ENCODE measurements at places on chromosomes 6 and 20.

- H3K27me3 ChIP-seq, result no peaks in the 10 kb centered on the region
- DNase-seq, result peak; percentile 75
- H3K4me1 ChIP-seq, result peaks cover 4% of the 10 kb centered on the region
- peaks cover 5% of the 10 kb centered on the region for H3K36me3 ChIP-seq
Observed at GRCh38 chr6:27139756-27140579, 107.5 kb upstream of the PRSS16 start.

DNA sequence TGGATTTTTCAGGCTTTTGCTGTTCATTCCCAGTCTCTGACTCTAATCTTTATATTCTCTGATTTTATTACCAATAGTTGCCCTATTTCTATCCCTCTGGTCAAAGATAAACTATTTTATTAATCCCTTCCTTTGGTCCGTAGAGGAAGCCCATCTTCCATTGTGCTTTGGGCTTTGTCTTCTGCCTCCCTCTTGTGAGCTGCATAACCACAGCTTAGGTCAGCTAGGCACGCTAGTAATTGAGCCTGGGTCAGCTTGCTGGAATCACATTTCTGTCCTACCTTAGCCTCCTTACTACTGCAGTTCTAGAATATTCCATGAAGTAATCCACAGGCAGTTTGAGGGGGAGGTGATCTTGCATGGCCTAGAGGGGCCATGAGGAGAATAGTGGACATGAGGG is 49.4 kb downstream of the TRMT11 start:
- peaks cover 4% of the 10 kb centered on the region for H3K4me1 ChIP-seq
- no peak overlapping the region for H3K4me3 ChIP-seq
- H3K36me3 ChIP-seq, result peaks cover 14% of the 10 kb centered on the region
- DNase-seq, result no peak
- no peaks in the 10 kb centered on the region for H3K27me3 ChIP-seq

- H3K4me3 ChIP-seq, result no peak overlapping the region
- no peaks in the 10 kb centered on the region for H3K36me3 ChIP-seq
- H3K27me3 ChIP-seq, result no peaks in the 10 kb centered on the region
- H3K27ac ChIP-seq, result no peak overlapping the region
- no peaks in the 10 kb centered on the region for H3K4me1 ChIP-seq
Observed at GRCh38 chr6:109872968-109873545, 105.1 kb upstream of the GPR6 start.

- no peak overlapping the region for H3K27ac ChIP-seq
- H3K27me3 ChIP-seq, result no peaks in the 10 kb centered on the region
- no peak overlapping the region for H3K4me3 ChIP-seq
- H3K4me1 ChIP-seq, result no peaks in the 10 kb centered on the region
- H3K36me3 ChIP-seq, result no peaks in the 10 kb centered on the region
Observed at GRCh38 chr20:54254596-54254995, 46.7 kb downstream of the PFDN4 start.

- H3K27ac ChIP-seq, result peak overlapping the region; percentile 28
- H3K36me3 ChIP-seq, result no peaks in the 10 kb centered on the region
- DNase-seq, result peak; percentile 54
- H3K4me3 ChIP-seq, result no peak overlapping the region
- peaks cover 2% of the 10 kb centered on the region for H3K4me1 ChIP-seq
- H3K27me3 ChIP-seq, result no peaks in the 10 kb centered on the region
Observed at GRCh38 chr6:19844689-19845088, 7.5 kb downstream of the ID4 start.

DNA sequence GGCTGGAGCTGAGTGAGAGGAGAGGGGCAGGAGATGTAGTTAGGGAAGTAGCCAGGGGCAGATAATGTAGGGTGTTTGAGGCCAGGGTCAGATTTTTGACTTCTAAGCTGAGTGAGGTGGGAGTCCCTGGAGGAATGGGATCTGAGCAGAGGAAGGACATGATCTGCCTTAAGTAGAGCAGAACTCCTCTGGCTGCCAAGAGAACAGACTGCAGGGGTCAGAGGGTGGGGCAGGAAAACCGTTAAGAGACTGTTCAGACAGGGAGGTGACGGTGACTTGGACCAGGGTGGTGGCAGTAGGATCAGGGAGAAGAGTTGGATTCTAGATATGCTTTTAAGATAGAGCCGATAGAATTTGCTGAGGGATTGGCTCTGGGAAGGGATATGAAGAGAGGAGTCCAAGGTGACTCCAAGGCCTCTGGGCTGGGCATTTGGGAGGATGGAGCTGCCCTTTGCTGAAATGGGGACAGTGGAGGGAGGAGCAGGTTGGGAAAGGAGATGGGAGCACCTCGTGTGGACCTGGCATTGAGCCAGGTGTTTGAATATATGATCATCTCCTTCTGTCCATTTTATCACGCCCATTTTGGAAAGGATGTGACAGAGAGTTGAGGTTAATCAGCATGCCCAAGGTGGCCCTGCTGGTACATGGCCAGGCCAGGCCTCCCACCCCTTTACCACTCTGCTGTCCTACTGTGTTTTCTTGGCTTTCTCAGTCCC is 18.8 kb downstream of the EYA2 start:
- H3K27me3 ChIP-seq, result no peaks in the 10 kb centered on the region
- H3K27ac ChIP-seq, result no peak overlapping the region

DNA sequence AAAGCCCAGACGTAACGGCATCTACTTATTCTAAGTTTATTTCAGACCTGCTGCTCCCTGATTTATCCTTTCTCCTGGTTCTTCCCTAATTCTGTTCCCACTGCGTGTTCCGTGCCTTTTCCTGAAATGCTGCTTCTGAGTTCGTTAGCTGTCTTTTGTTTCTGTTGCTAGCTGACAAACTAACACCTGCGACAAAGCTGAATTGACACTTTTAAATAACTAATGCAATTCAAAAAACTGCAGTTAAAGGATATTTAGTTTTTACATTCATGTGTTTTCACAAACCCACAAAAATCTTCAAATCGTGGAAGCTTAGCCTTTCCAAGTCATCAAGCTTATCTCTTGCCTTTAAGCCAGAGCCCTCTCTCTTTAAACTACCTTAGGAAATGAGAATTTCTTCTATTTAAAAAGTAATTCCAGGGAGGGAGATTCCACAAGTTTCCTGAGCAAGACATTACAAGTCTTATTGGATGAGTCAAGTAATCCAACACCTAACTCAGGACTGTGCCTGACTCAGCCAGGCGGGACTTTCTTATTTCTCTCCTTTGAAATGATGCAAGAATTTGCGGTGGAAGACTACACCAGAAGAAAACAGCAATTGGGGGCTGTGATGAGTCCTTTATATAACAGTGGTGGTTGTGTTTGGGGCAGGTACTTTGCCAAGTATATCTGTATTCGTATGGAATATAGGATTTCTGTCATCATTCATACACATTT is 6.3 kb downstream of the ADTRP start:
- H3K4me1 ChIP-seq, result peaks cover 9% of the 10 kb centered on the region
- no peak overlapping the region for H3K27ac ChIP-seq
- no peak overlapping the region for H3K4me3 ChIP-seq
- no peak for DNase-seq

GRCh38 chr6:17501982-17502704 is 98.0 kb upstream of the FAM8A1 start:
- H3K27ac ChIP-seq, result no peak overlapping the region
- H3K4me1 ChIP-seq, result peaks cover 5% of the 10 kb centered on the region
- no peak for DNase-seq
- H3K27me3 ChIP-seq, result no peaks in the 10 kb centered on the region

DNA sequence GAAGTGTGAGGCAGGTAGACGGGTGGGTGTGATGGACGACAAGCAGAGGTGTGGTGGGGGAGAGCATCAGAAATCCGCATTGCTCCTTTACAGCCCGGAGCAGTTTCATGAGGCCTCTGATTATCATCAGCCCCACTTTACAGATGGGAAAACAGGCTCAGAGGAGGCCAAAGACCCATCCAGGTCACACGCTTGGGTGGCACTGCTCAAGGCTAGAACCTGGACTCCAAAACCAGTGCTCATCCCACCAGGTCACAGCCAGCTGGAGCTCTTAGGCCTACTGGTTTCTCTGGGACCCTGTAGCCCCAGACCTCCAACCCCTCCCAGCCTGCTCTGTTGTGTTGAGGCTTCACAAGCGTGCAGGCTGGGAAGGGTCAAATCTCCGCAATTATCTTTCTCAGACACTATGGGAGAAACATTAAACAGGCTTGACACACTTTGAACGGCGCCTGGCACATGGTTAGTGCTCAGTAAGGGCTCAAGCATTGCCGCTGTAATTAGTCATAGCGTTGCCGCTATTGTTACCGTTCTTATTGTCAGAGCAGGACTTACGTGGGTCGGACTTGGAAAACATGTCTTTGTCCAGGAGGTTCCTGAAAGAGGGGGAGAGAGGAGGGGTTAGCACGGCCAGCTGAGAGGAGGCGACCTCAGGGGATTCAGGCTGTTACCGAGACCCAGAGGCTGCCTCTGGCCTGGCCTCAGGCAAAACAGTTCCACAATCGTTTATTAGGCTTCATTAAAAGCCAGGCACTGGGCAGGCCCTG is 16.6 kb downstream of the CPNE5 start:
- H3K27me3 ChIP-seq, result no peaks in the 10 kb centered on the region
- no peaks in the 10 kb centered on the region for H3K36me3 ChIP-seq
- H3K4me1 ChIP-seq, result peaks cover 2% of the 10 kb centered on the region

GRCh38 chr20:44089987-44090674 is 96.9 kb downstream of the JPH2 start:
- no peak overlapping the region for H3K4me3 ChIP-seq
- no peaks in the 10 kb centered on the region for H3K27me3 ChIP-seq
- peaks cover 5% of the 10 kb centered on the region for H3K4me1 ChIP-seq
- H3K36me3 ChIP-seq, result no peaks in the 10 kb centered on the region
- peak; percentile 29 for DNase-seq

GRCh38 chr6:21753241-21754108 is 159.9 kb downstream of the SOX4 start:
- no peaks in the 10 kb centered on the region for H3K27me3 ChIP-seq
- H3K36me3 ChIP-seq, result no peaks in the 10 kb centered on the region
- DNase-seq, result peak; percentile 75
- no peak overlapping the region for H3K4me3 ChIP-seq
- H3K27ac ChIP-seq, result no peak overlapping the region
- H3K4me1 ChIP-seq, result peaks cover 41% of the 10 kb centered on the region

GRCh38 chr6:105326833-105327770 is 75.8 kb downstream of the PREP start:
- DNase-seq, result no peak
- peak overlapping the region; percentile 66 for H3K27ac ChIP-seq
- no peaks in the 10 kb centered on the region for H3K27me3 ChIP-seq
- H3K4me3 ChIP-seq, result no peak overlapping the region
- H3K36me3 ChIP-seq, result peaks cover 13% of the 10 kb centered on the region

GRCh38 chr6:86856937-86857563 is 80.3 kb upstream of the HTR1E start:
- H3K4me3 ChIP-seq, result no peak overlapping the region
- H3K27ac ChIP-seq, result no peak overlapping the region
- peak; percentile 20 for DNase-seq
- no peaks in the 10 kb centered on the region for H3K36me3 ChIP-seq
- peaks cover 13% of the 10 kb centered on the region for H3K4me1 ChIP-seq

- H3K36me3 ChIP-seq, result no peaks in the 10 kb centered on the region
- no peak for DNase-seq
- H3K27ac ChIP-seq, result no peak overlapping the region
Observed at GRCh38 chr6:25251426-25251825, 27.7 kb upstream of the CARMIL1 start.

GRCh38 chr20:51612896-51613295 is 70.4 kb upstream of the NFATC2 start:
- DNase-seq, result no peak
- H3K36me3 ChIP-seq, result peaks cover 3% of the 10 kb centered on the region
- no peaks in the 10 kb centered on the region for H3K27me3 ChIP-seq
- H3K4me3 ChIP-seq, result no peak overlapping the region
- no peak overlapping the region for H3K27ac ChIP-seq
- H3K4me1 ChIP-seq, result no peaks in the 10 kb centered on the region

GRCh38 chr6:92701425-92702096 is 717.8 kb downstream of the EPHA7 start:
- DNase-seq, result no peak
- H3K27ac ChIP-seq, result no peak overlapping the region
- H3K36me3 ChIP-seq, result no peaks in the 10 kb centered on the region
- H3K4me3 ChIP-seq, result no peak overlapping the region
- no peaks in the 10 kb centered on the region for H3K4me1 ChIP-seq

- H3K27me3 ChIP-seq, result no peaks in the 10 kb centered on the region
- H3K4me3 ChIP-seq, result no peak overlapping the region
- no peaks in the 10 kb centered on the region for H3K36me3 ChIP-seq
Observed at GRCh38 chr20:53643031-53643832, 49.6 kb upstream of the ZNF217 start.

GRCh38 chr6:189676-190075 is 102.6 kb upstream of the DUSP22 start:
- H3K36me3 ChIP-seq, result no peaks in the 10 kb centered on the region
- H3K27ac ChIP-seq, result no peak overlapping the region
- no peaks in the 10 kb centered on the region for H3K27me3 ChIP-seq
- H3K4me1 ChIP-seq, result peaks cover 24% of the 10 kb centered on the region
- no peak for DNase-seq

GRCh38 chr6:88089708-88090107 is 42.1 kb downstream of the SPACA1 start:
- H3K27ac ChIP-seq, result no peak overlapping the region
- H3K27me3 ChIP-seq, result no peaks in the 10 kb centered on the region
- no peaks in the 10 kb centered on the region for H3K36me3 ChIP-seq
- no peak overlapping the region for H3K4me3 ChIP-seq
- no peaks in the 10 kb centered on the region for H3K4me1 ChIP-seq
- DNase-seq, result no peak

DNA sequence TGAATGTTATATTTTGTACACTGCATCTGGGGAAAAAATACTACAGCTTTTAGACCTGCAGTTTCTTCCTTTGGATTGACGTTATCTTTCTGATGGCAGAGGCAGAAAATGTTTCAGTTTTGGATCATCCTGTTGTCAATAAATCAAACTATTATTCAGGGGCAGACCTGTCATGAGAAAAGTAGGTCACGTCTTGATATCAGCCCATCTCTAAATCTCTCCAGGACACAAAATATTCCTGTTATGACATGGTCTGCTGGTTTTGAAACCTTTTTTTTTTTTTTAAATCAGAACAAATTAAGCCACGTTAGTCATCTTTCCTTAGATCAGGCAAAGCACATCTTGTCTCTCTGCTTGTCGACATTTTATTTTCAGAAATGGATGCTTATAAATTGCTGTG is 24.0 kb downstream of the IL20RA start:
- no peaks in the 10 kb centered on the region for H3K36me3 ChIP-seq
- H3K27ac ChIP-seq, result no peak overlapping the region

GRCh38 chr6:136137008-136137692 is 113.0 kb downstream of the MTFR2 start:
- DNase-seq, result no peak
- no peaks in the 10 kb centered on the region for H3K27me3 ChIP-seq
- H3K4me3 ChIP-seq, result no peak overlapping the region
- peaks cover 6% of the 10 kb centered on the region for H3K4me1 ChIP-seq

GRCh38 chr20:31711179-31712111 is 11.2 kb downstream of the BCL2L1 start:
- peaks cover 9% of the 10 kb centered on the region for H3K36me3 ChIP-seq
- H3K27me3 ChIP-seq, result no peaks in the 10 kb centered on the region
- H3K27ac ChIP-seq, result peak overlapping the region; percentile 95
- H3K4me3 ChIP-seq, result no peak overlapping the region

DNA sequence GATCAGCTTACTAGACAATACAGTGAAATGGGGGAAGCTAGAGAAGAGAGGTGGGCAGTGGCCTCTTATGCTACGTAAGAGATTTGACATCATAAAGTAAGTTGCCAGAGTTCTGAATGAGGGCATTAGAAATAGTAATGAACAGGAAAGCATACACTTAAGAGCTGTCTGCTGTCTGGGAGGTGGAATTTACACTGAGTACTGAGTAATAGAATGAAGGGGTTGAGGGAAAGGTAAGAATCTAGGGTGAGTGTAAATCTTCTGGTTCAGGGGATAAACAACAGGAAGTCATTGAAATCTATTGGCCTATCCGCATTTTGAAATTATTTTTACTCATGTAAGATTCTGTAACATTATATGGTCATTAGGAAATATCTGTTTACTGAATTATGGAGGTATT is 35.8 kb downstream of the HLA-DMB start:
- H3K36me3 ChIP-seq, result no peaks in the 10 kb centered on the region
- no peak overlapping the region for H3K4me3 ChIP-seq
- no peaks in the 10 kb centered on the region for H3K27me3 ChIP-seq
- no peak overlapping the region for H3K27ac ChIP-seq
- DNase-seq, result no peak
- no peaks in the 10 kb centered on the region for H3K4me1 ChIP-seq
